ENCODE measurements at places on chromosomes 6 and 20.

DNA sequence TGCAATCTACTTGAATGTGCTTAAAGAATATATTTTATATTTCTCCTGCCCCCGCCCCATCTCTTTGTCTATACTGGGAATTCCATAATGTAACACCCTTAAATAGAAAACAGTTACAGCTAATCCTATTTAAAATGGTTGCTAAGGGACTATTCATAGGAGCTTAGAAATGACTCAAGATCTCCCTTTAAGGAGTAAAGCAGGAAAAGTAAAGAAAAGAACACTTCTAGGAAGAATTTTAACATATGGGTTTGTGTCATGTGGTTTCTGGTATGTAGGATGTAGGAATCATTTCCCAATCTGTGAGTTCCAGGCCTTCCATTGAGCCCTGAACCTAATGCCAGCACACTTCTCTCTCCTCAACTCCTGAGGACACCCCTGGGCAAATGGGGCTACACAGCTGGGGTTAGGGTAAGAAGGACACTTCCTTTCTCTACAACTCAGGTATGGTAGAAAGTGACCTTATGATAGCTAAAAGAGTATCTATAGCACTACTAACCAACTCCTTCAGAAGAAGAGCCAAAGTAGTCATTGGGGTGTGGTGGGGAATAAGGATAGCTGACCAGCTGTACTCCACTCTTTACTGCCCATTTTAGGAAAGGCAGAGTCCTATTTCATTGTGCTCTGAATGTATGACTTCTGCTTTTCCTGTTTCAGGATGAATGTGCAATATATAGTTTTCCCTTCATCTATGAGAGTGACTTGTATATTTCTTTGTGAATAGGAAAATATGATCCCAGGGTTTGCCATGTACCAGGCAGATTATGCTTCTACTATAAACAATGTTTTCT is 27.3 kb downstream of the RIMS1 start:
- no peak for DNase-seq

- DNase-seq: no peak
Observed at GRCh38 chr6:13412211-13412610, 75.2 kb downstream of the GFOD1 start.

- DNase-seq: no peak
Observed at GRCh38 chr6:61867635-61868034, 418.4 kb downstream of the KHDRBS2 start.

GRCh38 chr6:108250240-108250866 is 10.5 kb downstream of the SNX3 start:
- DNase-seq: no peak

GRCh38 chr20:25038591-25039015 is 19.3 kb downstream of the ACSS1 start:
- no peak for DNase-seq

DNA sequence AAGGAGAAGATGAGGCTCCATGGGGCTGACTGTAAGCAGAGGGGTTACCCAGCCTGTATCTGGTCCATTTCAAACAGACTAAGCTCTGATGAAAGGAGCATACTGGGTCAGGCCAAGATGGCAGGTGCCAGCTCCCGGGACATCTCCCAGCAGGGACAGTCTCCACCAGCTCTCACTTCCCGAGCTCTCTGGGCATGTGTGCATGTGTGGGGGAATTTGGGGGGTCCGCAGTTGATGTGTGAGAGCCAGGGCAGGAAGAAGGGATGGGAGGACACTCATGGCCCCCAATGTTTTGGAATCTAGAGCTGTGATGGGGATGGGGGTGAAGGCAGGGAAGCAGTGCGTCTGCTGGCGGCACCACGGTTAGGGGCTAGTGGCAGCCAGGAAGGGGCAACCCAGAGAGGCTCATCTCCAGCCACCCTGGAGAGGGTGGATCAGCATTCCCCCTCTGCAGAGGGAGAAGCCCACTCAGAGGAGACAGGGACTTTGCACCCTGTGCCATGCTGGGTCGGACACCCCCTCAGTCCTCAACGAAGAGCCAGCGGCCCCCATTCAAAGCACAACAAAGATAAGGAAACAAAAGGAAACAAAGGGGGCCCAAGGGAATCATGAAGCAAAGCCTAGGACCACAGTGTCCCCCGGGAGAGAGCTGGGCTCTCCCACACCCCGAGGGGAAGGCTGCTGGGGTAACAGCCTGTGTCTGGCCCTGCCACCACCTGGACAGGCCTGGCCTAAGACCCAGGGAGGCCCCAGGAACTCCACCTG is 52.4 kb downstream of the DSTN start:
- DNase-seq: no peak

DNA sequence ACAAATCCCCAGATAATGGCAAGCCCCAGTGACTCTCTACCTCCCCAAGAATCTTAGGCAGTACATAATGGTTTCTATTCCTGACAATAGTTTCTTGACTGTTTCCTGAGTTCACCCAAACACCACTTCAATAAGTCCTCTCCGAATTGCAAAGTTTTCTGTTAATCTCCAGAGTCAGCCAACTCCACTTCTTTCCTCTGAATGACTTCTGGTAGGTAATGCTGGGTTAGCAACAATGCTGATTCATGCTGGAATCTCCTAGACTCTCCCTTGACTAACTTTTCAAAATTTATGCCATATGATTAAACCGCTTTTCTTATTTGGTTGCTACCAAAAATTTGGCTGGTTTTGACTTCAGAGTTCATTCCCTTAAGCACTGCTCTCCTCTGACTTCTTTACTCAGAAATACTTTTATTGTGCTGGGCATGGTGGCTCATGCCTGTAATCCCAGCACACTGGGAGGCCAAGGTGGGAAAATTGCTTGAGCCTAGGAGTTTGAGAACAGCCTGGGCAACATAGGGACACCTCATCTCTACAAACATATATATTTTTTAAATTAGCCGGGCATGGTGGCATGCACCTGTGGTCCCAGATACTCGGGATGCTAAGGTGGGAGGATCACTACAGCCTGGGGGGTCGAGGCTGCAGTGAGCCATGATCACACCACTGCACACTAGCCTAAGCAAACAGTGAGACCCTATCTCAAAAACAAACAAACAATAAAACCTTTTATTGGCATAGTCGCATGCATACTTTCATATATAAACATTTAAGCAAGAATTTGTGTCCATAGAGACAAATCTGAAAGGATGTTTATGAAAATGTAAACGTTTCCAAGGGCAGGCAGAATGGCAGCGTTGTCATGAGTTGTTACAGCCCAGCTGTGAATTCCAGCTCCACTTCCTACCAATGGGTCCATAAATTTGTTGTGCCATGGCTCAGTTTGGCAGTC is 249.3 kb upstream of the PLN start:
- DNase-seq: no peak

DNA sequence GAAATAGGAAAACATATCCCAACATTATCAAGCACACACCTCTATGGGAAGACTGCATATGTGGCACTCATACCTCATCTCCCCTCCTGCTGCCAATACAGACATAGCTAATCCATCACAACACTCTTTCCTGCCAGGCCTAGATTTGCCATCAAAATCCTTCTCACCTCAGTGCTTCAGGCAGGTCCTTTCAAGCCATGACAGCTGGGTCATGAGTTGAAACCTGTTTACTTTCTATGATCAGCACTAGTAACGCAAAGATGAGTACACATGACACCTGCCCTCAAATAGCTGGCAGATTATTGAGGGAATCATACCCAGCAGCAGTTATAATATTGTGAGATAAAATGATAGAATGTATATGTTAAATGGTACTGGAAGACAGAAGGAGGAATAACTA is 183.1 kb downstream of the AIG1 start:
- no peak for DNase-seq

- no peak for DNase-seq
Observed at GRCh38 chr20:60007464-60007863, 49.2 kb downstream of the CDH26 start.

- DNase-seq: no peak
Observed at GRCh38 chr6:144119376-144119775, 24.0 kb upstream of the SF3B5 start.

- no peak for DNase-seq
Observed at GRCh38 chr6:83463886-83464285, 33.0 kb upstream of the ME1 start.

GRCh38 chr6:159059141-159059540 is 14.3 kb upstream of the TAGAP start:
- no peak for DNase-seq

DNA sequence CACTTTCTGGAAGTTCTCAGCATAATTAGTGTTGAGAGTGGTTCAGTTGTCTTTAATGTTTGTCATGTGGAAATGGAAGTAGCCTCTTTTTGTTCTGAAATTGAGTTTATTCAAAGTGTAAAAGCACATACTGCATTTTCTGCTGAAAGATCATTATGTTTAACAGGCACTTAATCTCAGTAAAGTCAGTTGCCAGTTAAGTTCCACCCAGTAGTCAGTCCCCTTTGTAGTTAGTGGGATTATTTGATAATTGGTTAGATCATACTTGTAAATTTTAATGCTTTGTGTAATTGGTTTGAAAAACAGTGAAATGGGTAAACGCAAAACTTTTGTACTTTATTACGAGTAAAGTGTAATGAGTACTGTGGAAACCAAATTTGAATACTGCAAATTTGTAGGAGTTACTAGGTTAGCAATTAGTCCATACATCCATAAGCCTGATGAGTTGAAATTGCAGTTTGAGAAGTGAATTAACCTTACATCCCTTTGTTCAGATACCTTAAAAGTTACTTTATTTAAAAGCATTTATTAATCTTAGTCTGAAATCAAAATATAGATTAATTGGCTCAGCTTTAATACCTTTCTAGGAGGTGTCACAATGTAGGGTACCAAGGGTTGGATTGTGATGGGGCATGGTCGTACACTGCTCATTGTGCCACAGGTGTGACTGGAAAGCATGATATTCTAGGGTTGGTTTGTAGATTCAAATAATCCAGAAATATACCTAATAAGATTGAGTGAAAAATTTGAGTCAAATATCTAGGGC is 4.4 kb downstream of the SRSF6 start:
- DNase-seq: no peak

DNA sequence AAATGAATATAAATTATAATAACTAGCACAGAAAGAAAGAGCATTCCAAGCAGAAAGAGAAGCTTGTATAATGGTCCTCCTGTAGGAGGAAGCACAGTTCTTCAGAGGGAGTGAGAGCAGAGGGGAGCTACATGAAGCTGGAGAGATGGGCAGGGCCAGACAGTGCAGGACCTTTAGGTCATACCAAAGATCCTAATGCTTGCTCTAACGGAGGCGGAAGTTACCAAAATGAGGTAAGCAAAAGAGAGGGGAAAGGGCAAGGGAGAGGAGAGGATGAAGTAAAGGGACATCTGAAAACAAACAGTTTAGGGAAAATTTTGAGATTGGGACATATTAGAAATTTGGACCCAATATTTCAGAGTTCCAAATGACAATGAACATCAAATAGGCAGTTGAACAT is 50.2 kb downstream of the HBS1L start:
- DNase-seq: no peak

DNA sequence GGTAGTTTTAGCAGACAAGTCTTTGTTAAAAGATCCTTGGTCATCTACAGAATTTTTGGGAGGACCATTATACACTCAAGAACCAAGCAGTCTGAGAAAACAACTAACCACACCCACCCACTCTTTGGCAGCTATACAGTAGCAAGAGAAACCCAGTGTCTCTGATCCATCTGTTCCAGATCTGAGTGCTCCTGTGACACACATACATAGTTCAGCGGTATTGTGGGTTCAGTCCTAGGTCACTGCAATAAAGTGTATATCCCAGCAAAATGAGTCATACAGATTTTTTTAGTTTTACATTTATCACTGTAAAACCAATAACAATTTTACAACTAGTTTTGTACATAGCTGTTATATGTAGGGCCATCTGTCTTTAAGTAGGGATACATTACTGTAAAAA is 47.4 kb upstream of the PAK5 start:
- DNase-seq: no peak

GRCh38 chr6:5204376-5204775 is 56.4 kb downstream of the LYRM4 start:
- no peak for DNase-seq

GRCh38 chr6:31157513-31158139 is at the start of gene CCHCR1:
CCHCR1 (minus strand) TSS chr6:31157802; CDS start chr6:31157600, 202 bp downstream.
- DNase-seq: no peak

DNA sequence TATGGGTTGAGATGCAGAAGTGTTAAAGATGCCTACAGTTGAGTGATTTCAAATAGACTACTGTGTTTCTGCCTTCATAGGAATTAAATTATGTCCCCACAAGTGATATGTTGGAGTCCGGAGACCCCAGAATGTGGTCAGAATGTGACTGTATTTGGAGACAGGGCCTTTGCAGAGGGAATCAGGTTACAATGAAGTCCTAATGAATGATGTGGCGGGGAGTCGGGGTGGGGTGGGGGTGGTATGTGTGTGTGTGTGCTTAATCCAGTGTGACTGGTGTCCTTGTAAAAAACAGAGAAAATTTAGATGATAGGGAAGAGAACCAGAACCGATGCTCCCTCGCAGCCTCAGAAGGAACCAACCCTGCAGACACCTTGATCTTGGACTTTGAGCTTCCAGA is 448.2 kb downstream of the QKI start:
- DNase-seq: no peak

DNA sequence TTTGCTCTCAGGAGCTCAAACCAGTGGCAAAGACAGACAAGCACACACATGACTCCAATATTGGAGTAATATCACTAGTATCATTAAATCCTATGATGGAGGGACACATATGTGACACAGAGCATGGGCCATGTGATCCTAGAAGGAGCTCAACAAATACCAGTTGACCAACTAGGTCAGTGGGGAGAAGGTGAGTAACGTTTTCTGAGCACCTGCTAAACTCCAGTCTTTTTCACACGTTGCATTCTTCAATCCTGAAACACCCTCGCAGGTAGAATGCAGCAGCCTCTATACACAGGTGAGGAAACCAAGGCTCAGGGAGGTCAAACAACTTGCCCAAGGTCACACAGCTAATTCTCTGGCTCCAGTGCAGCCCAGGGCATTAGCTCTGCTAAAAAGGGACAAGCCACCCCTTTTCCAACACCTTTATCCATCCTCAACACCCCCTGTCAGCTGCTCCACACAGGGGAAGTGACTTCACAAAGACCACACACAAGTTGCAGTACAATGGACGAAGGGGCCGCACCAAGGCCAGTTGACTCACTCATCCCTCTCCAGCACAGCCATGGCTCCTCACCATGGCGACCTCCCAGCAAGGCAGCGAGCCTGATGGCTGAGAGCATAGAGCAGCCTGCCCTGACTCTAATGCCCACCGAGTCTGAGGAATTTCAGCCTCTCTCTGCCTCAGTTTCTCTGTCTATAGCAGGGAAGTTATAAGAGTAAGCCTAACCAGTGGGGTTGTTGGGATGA is 4.4 kb downstream of the CAPN11 start:
- DNase-seq: no peak

DNA sequence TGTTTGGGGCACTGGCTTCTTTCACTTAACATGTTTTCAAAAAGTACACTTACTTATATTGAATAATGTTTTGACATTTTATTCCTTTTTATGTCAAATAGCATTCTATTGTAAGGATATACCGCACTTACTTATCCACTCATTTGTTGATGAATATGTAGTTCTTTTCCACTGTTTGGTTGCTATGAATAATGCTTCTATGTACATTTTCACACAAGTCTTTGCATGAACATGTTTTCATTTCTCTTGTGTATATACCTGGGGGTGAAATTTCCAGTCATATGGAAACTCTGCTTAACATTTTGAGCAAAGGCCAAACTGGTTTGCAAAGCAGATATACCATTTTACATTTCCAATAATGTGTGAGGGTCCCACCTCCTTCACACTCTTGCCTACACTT is 202.3 kb upstream of the GGTLC1 start:
- DNase-seq: no peak

- no peak for DNase-seq
Observed at GRCh38 chr6:157429248-157429647, 48.3 kb downstream of the ZDHHC14 start.

GRCh38 chr6:42898891-42899361 is 16.9 kb upstream of the PTCRA start:
- DNase-seq: peak; percentile 78
